ENCODE measurements at places on chromosomes 7 and 10. TPM values are rescaled to one million over a fixed set of nuclear protein-coding genes. Genes with fewer than 3 reads are reported as not detected.

Gene CUBN
- total RNA-seq = 3.4 TPM

Gene FAM25C
- total RNA-seq = not detected

Gene BRAT1
- total RNA-seq = 22.8 TPM

Gene VPS50
- 30.9 TPM for total RNA-seq

Gene MSS51
- 2.1 TPM for total RNA-seq

Data from smooth muscle cell of the pulmonary artery (primary cell).